ENCODE measurements at places on chromosomes 16 and 17.

- no peak for DNase-seq
Observed at GRCh38 chr17:12830777-12831247, 41.5 kb downstream of the ARHGAP44 start.

GRCh38 chr16:59591480-59591879, 857.4 kb upstream of the GOT2 start:
- DNase-seq: no peak

GRCh38 chr17:44546671-44547606, 10.3 kb upstream of the FZD2 start:
- DNase-seq: no peak

DNA sequence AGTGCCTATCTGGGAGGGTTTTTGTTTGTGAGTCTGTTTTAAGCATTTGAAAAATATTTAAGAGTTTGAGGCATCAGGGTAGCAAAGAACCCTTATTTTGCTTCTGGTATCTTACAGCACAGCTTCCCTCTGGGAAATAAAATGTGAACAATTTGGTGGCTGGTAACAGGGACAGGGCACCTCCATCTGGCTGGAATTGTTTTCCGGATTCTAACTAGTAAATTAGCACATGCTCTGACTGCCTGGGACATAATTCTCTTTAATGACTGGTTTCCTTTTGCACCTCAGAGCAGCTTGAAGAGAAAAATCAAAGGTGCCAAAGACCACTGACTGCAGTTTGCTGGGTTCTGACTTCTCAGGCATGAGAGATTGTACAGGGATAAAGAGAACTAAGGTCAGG, 469.1 kb downstream of the GRIN2A start:
- DNase-seq: no peak

All from CD4-positive, alpha-beta T cell treated with Interleukin-17A for 4 hours (primary cell).